BE2C (cell line): ENCODE measurements at places on chromosomes 1 and 21.
A peak's percentile ranks its signal among the peaks of the same experiment; 100 is the strongest.

GRCh38 chr1:119046429-119046784 is 58.3 kb upstream of the TBX15 start:
- no peak for DNase-seq

DNA sequence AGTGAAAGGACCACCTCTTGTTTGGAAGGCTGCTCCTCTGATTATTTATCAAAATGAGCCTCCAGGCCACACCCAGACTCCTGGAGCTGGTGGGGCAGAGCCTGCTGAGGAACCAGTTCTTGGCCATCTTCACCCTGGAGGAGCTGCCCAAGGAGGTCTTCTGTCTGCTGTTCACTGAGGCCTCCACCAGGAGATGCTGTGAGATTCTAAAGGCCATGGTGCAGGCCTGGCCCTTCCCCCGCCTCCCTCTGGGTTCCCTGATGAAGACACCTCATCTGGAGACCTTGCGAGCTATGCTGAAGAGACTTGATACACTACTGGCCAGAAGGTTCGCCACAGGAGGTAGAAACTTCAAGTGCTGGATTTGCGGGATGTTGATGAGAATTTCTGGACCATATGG is 61.7 kb upstream of the GJA8 start:
- no peak for DNase-seq

DNA sequence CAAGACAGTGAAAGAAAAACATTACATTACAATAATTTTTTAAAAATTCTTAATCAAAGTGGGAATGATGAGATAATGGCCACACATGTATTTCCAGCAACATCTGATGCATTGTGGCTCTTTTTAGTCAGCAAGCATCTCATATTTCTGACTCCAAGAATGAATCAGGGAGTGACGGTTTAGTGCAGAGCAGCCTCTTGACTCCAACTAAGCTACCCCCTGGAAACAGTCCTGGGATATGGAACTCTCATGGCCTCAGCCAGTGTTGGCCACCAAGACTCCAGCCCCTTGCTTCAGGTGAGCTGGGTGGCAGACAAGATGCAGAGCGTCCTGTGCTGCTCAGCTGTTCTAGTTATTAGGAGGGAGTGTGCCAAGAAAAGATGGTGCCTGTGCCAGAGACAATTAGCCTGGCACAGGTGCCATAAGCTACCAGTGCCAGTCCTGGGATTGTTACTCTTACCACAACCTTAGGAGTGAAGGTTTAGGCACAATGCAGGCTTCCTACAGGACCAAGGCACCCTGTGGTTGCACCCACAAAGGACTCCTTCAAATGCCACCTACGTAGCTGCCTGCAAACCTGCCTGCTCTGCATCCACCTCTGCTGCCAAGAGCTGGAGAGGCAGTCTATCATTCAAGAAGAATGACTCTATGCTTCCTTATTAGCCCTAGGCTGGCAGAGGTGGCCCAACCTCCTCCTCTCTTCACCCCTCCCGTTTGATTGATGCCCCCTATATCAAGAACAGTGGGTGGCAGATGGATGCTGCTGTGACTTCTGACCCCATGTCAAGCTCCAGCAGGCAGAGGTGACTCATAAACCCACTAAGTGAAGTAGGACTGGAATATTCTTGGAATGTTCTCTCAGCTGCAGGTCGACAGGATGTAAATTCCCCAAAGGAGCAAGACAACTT is 6.0 kb upstream of the SEC16B start:
- DNase-seq, result no peak

GRCh38 chr1:229579059-229579673 is 20.7 kb upstream of the ABCB10 start:
- peak; percentile 68 for DNase-seq

DNA sequence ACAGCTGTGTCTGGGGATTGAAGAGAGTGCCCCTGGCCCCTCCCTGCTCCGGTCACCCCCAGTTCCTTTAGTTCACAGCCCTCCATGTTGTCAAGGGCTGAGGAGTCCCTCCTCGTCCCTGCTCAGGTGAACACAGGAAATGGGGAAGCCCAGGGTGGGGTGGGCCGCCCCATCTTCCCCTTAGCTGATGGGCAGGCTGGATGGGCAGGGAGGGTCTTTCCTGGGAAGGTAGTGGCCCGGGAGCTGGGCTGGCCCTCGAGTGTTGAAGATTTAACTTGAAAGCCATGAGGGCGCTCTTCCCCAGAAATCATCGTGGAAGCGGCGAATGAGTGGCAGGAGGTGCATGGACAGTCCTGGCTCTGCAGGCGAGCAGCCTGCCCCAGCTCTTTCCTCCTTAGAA is 18.3 kb upstream of the NPHP4 start:
- no peak for DNase-seq

GRCh38 chr1:93744299-93744988 is 62.8 kb upstream of the BCAR3 start:
- no peak for DNase-seq

GRCh38 chr1:169697755-169698154 is 13.7 kb downstream of the SELL start:
- no peak for DNase-seq

GRCh38 chr1:92961131-92961895 is at the start of gene DIPK1A:
Gene DIPK1A, minus strand, starts transcription at chr1:92961462. Its CDS starts 33 bp downstream, at chr1:92961429.
- peak; percentile 76 for DNase-seq

- DNase-seq, result no peak
Measured at GRCh38 chr1:105000793-105001192, 1251.1 kb downstream of the AMY1C start.

GRCh38 chr1:202085682-202086373 is 36.9 kb upstream of the GPR37L1 start:
- no peak for DNase-seq

- DNase-seq, result no peak
Measured at GRCh38 chr1:228334954-228335353, 71.7 kb downstream of the TRIM11 start.

- no peak for DNase-seq
Measured at GRCh38 chr1:167488786-167489185, 29.5 kb downstream of the CD247 start.

- no peak for DNase-seq
Measured at GRCh38 chr1:202687798-202688197, 22.5 kb downstream of the SYT2 start.

GRCh38 chr1:227317011-227317451 is 1.3 kb downstream of the CDC42BPA start:
- DNase-seq, result no peak

GRCh38 chr1:93888900-93889299 is 9.9 kb upstream of the DNTTIP2 start:
- DNase-seq, result no peak

- DNase-seq, result no peak
Measured at GRCh38 chr1:167681451-167682098, 40.2 kb upstream of the MPZL1 start.

- peak; percentile 47 for DNase-seq
Measured at GRCh38 chr21:45104560-45104959, 30.2 kb downstream of the ADARB1 start.

DNA sequence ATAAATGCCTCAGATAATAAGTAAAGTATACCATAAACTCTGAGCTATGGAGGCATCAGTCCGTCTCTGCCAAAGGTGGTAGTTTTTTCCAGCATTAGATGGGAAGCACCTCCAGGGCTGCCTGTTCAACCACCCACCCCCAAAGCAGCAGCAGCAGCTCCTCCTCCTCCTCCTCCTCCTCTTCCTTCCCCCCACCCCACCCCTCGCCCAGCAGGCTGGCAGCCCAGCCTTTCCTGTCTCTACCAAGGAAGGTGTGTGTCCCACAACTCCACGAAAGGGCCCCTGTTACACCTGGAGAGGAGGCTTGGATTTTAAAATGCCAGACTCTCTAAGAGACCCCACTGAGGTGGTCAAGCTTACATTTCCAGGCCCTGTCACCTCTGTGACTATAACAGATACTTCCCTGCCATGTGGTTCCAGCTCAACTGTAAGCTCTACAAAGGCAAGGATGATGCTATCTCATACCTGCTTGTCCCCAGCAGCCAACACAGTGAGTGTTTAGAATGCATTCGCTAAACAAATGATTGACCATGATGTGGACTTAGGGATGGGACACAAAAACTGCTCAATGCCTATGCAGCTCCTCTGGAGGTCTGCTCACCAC is 76.7 kb downstream of the GFI1 start:
- no peak for DNase-seq

GRCh38 chr1:85279458-85280080 is 3.1 kb upstream of the BCL10 start:
- DNase-seq, result no peak

- peak; percentile 20 for DNase-seq
Measured at GRCh38 chr1:98468111-98468717, 193.3 kb upstream of the SNX7 start.

DNA sequence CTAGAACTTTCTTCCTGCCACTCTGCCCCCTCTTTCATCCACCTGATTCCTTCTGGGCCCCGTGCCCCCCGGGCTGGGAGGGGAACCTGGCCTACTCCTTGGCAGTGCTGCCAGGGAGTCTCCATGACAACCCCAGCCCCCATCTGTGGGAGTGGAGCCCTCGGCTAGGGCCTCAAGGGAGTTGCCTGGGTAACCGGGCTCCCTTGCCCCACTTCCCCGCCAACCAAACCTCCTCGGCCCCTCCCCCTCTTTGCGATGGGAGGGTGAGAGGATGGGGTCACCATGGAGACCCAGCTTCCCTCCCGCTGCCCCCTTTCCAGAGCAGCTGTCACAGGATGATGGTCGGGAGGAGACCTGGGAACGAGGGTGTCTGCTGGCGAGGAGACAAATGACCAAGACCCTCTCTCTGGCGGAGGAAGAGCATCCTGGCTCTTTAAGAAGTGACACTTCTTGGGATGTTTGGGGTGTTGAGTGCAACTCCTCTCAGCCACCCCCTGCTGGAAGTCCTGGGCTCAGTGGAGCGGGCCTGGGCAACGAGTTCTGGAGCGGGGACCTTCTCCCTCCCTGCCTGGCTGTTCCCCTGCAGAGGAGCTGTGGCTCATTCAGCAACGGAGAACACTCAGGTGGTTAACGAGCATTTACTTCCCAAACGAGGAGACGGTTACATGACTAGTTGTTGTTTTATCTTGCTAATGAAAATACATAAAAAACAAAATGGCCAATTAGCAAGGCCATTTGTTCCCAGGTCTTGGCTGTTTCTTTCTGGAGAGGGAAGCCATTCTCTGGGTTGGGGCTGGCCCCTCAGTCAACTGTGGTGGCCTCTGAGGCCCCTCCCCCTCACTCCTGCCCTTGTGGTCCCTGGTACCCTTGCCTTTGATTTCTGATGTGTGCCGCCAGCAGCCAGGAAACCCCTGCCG is 82.8 kb downstream of the UBIAD1 start:
- DNase-seq, result peak; percentile 19

DNA sequence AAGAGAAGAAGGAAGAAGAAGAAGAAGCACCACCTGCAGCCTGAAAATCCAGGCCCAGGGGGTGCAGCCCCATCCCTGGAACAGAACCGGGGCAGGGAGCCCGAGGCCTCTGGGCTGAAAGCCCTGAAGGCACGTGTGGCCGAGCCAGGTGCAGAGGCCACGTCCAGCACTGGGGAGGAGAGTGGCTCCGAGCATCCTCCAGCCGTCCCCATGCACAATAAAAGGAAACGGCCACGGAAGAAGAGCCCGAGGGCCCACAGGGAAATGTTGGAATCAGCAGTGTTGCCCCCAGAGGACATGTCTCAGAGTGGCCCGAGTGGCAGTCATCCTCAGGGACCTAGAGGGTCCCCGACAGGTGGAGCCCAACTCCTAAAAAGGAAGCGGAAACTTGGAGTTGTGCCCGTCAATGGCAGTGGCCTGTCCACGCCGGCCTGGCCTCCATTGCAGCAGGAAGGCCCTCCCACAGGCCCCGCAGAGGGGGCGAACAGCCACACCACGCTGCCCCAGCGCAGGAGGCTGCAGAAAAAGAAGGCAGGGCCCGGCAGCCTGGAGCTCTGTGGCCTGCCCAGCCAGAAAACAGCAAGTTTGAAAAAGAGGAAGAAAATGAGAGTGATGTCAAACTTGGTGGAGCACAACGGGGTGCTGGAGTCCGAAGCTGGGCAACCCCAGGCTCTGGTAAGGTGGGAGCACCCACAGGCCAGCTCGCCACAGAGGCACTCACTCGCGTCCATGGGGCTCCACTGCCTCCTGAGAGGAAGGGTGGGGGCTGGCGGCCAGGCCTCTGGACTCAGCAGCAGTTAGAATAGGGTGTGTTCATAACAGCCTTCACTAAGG is 28.4 kb downstream of the RRP1B start:
- no peak for DNase-seq

DNA sequence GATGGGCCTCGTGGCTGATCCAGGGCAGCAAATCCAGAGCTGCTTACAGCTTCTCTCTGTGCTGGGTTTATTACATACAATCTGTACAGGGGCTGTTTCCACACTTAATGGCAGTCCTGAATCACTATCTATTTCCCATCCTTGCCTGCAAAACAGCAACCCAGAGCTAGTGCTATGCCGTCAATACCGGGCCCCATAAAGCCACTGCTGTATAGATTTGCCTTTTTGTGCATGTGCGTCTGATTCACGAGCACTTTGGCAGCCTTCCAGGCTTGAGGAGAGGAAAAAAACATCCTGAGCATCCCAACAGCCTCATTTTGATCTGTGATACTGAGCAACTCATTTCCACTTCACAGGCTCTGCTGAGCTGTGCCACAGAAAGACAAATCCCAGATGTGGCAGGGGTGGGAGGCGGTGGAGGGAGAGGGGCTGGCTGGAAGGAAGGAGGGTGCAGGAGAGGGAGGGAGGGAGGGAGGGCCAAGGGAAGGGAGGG is 65.2 kb upstream of the TARBP1 start:
- DNase-seq, result peak; percentile 94
